LHCN-M2 (cell line): ENCODE measurements at places on chromosomes 5 and 9. TPM values are rescaled to one million over a fixed set of nuclear protein-coding genes. Genes with fewer than 3 reads are reported as not detected.
A peak's percentile ranks its signal among the peaks of the same experiment; 100 is the strongest.

DNA sequence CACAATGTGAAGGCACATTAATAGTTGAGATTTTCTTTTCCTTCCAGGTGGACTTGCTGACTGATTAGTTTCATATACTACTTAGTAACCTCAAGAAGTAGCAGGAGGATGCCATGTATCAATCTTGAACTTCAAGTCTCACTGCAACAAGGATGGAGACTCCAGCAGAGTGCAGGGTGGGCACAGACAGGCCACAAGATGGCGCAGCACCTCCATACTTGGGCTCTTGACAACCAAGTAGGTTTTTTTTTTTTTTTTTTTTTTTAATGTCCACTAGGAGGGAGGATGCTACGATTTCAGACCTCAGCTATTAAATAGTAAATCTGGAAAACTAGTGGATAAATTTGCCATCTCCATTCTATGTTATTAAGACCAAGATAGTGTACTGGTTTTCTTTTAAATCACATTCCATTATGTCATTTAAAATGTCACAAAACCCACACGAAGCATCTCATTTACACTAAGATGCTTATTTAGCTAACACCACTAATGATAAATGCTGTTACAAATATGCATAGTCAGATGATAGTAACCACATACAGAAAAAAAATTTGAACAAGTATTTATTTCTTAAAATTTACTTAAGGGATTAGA is 58.6 kb downstream of the IL6ST start:
- peak; percentile 69 for DNase-seq

DNA sequence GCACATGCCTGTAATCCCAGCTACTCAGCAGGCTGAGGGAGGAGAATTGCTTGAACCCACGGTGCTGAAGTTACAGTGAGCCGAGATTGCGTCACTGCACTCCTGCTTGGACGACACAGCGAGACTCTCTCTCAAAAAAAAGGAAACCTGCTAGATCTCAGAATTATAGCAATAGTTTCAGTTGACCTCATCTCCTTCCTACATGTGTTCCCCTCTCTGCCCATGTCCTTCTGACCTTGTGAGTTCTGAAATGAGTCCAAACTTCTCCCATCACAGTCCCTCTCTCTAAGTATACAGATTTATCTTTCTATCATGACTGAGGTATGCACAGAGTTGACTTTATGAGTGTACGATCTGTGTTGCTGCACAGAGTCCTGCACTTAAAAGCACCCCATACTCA is 44.6 kb upstream of the SHOC1 start:
- no peak for DNase-seq

Gene CPEB4
- 14.0 and 16.2 TPM in 2 replicates for total RNA-seq

- no peak for DNase-seq
Observed at GRCh38 chr9:38107811-38108304, 38.8 kb upstream of the SHB start.
